ENCODE measurements at places on chromosomes 5 and 9.

DNA sequence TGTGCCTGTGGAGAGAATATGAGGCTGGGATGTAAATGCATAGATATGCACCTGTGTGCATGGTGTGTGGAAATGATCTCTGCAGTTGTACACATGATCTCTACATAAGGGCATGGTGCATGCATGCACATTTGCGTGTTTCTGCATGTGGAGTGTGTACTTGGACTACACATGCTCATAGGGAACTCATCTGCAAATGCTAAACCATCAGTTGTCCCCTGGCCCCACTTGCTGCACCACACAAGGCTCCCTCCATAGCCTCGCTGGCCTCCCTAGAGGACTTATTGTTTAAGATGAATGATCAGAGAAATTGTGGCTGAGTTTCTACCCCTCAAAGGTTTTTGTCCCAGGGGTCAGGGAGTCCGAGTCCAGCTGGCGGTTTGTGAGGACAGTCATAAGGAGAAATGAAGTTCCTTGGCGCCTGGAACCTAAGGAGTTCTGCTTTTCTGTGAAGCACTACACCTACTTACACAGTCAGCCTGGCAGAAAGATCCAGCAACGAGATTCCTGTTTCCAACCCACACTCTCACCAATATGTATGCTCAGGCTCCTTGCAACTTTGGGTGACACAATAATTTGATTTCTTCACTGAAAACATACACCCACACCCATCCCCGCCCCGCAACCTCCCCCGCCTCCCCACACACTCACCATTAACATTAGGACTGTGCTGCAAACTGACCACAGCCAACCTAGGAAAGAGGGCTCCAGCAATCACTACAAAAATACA, 79.9 kb upstream of the CPEB4 start:
- no peak for DNase-seq

DNA sequence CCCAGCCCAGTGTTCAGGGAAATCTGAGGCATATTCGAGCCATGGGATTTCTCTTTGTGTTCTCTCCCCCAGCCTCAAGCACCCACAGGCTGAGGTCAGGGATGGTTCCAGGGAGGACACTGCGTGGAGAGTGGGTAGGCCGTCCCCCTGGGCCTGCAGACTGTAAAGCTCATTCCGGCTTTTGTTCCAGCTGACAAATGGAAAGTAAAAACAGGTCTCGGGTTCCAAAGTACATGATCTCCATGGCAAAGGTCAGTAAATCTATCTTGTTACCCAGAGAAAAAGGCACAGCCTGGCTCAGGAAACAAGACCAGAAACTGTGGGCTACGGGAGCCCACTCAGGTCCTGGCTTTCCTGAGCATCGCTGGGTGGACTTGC, 116.2 kb downstream of the ROR2 start:
- DNase-seq, result no peak

DNA sequence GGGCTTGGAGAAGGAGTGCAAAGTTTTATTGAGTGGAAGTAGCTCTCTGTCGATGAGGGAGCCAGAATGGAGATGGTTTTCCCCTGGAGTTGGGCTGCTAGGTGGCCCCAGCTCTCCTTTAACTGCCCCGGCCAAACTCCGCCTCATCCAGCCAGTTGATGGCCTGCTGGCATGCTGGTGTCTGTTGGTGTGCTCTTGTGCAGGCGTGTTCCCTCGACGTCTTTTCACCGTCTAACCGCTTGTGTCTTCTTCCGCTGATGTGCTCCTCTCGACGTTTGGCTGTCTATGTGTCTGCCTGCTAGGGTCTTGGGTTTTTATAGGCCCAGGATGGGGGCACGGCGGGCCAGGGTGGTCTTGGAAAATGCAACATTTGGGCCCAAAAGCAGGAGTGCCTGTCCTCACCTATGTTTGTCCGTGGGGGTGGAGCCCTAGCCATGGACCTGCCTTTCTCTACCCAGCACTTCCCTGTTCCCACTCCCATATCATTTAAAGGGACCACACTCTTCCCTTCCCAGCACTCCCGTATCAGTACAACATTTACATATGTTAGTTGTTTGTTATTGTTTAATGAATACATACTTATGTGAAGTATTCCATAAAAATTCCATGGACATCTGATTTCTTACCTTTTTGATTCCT, 97.9 kb downstream of the CDC42SE2 start:
- DNase-seq, result no peak

GRCh38 chr9:94805585-94805984, 79.1 kb downstream of the AOPEP start:
- no peak for DNase-seq

GRCh38 chr9:89213396-89213880, 34.8 kb upstream of the SHC3 start:
- DNase-seq, result no peak

Data from NT2/D1 (cell line).